ENCODE measurements at places on chromosomes 6 and 20.
A peak's percentile ranks its signal among the peaks of the same experiment; 100 is the strongest.

DNA sequence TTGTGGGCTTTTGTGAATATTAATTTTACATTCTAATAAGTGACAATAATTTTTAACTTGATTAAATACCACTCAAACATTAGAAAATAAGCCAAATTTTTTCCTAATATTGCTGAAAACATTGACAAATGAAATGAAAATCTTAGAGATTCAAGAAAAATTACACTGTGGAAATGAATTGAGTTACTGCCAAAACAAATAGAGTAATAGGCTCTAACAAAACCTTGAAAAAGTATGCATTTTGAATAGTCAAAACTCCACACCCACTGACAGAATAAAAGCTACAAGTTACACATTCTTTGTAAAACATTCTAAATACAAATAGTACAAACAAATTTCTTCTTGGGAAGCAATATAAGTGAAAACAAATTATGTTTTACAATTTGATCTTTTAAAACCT, 5.9 kb downstream of the TBX18 start:
- peak; percentile 35 for DNase-seq

- no peak for DNase-seq
Measured at GRCh38 chr20:48335308-48336050, 492.3 kb downstream of the PREX1 start.

DNA sequence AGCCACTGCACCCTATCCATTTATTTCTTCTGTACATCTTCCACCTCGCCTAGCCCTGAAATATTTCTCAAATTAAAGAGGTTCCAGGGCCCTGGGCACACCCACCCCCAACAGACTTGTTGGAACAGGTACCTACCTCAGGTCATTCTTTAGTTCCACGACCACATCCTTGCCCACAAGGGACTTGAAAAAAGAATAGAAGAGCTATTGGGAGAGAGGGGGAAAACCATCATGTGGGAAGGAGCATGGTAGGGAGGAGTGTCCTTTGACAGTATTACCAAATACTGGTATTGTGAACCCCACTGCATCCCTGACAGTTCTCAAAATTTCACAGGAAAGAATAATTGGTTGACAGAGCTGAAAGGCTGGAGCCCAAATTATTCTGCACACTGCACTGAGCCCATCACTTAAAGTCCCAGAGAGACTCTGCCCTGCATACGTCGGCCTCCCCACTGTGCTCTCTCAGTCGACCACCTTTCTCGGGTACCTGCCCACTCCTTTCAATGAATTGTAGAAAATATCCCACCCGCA, 762 bp downstream of the LSM2 start:
- no peak for DNase-seq

GRCh38 chr6:35067234-35067633, 73.9 kb downstream of the TCP11 start:
- DNase-seq: no peak

- peak; percentile 81 for DNase-seq
Measured at GRCh38 chr6:113015249-113015648, 668.1 kb downstream of the RFPL4B start.

- DNase-seq: no peak
Measured at GRCh38 chr6:106173124-106173879, 87.2 kb downstream of the PRDM1 start.

- DNase-seq: no peak
Measured at GRCh38 chr6:167669870-167670802, 156.6 kb upstream of the AFDN start.
